ENCODE measurements at places on chromosomes 11 and 22. TPM values are rescaled to one million over a fixed set of nuclear protein-coding genes. Genes with fewer than 3 reads are reported as not detected.

The FAM83F gene
- not detected for total RNA-seq

The BTBD18 gene
- total RNA-seq, result not detected

The FZD4 gene
- 0.17 TPM for total RNA-seq

The KCNE3 gene
- 0.73 TPM for total RNA-seq

The SOX10 gene
- total RNA-seq, result not detected

The SLC5A12 gene
- not detected for total RNA-seq

The E2F8 gene
- total RNA-seq, result 12.0 TPM

The F2 gene
- total RNA-seq, result 0.17 TPM

The TRIM51 gene
- not detected for total RNA-seq

The TYR gene
- total RNA-seq, result not detected

The TMEM223 gene
- total RNA-seq, result 20.1 TPM

The ATM gene
- 86.4 TPM for total RNA-seq

The GLB1L3 gene
- total RNA-seq, result not detected

The ACR gene
- not detected for total RNA-seq

The BDNF gene
- total RNA-seq, result not detected

The OR5AL1 gene
- total RNA-seq, result not detected

The SLC37A2 gene
- 1.0 TPM for total RNA-seq

The HEPHL1 gene
- total RNA-seq, result not detected

The MB gene
- total RNA-seq, result not detected

The GRM5 gene
- total RNA-seq, result 0.11 TPM

The CARD16 gene
- 58.3 TPM for total RNA-seq

The ADM2 gene
- total RNA-seq, result 2.6 TPM

The VSTM5 gene
- not detected for total RNA-seq

The CRACR2B gene
- total RNA-seq, result 2.6 TPM

The NCAM1 gene
- 54.2 TPM for total RNA-seq

The VPREB1 gene
- not detected for total RNA-seq

The GGT1 gene
- 59.5 TPM for total RNA-seq

The GPHA2 gene
- total RNA-seq, result not detected

The STIM1 gene
- 85.9 TPM for total RNA-seq

The KIAA1671 gene
- total RNA-seq, result 11.7 TPM

The ZFTA gene
- 5.0 TPM for total RNA-seq

The TMPRSS13 gene
- total RNA-seq, result 0.19 TPM

The NLRP6 gene
- 0.26 TPM for total RNA-seq

The MTFP1 gene
- 58.7 TPM for total RNA-seq

The AP2A2 gene
- 51.6 TPM for total RNA-seq

The ZNF214 gene
- not detected for total RNA-seq

The TP53AIP1 gene
- not detected for total RNA-seq

The CCDC117 gene
- 43.4 TPM for total RNA-seq

The LRRC56 gene
- total RNA-seq, result 0.98 TPM

The KBTBD4 gene
- total RNA-seq, result 19.7 TPM

The NPAS4 gene
- total RNA-seq, result not detected

The MS4A12 gene
- total RNA-seq, result not detected

The ASRGL1 gene
- 7.2 TPM for total RNA-seq

The C11orf86 gene
- not detected for total RNA-seq

The GLYAT gene
- total RNA-seq, result not detected

The POU2AF2 gene
- total RNA-seq, result not detected
